Uterus (tissue), 4 donors: ENCODE measurements at places on chromosomes 3 and 15.

GRCh38 chr3:12458901-12459300 is 25.4 kb upstream of the TSEN2 start:
- no peak for DNase-seq

- DNase-seq: no peak
These were observed 72.6 kb downstream of the NPTN start for GRCh38 chr15:73560501-73561117.

DNA sequence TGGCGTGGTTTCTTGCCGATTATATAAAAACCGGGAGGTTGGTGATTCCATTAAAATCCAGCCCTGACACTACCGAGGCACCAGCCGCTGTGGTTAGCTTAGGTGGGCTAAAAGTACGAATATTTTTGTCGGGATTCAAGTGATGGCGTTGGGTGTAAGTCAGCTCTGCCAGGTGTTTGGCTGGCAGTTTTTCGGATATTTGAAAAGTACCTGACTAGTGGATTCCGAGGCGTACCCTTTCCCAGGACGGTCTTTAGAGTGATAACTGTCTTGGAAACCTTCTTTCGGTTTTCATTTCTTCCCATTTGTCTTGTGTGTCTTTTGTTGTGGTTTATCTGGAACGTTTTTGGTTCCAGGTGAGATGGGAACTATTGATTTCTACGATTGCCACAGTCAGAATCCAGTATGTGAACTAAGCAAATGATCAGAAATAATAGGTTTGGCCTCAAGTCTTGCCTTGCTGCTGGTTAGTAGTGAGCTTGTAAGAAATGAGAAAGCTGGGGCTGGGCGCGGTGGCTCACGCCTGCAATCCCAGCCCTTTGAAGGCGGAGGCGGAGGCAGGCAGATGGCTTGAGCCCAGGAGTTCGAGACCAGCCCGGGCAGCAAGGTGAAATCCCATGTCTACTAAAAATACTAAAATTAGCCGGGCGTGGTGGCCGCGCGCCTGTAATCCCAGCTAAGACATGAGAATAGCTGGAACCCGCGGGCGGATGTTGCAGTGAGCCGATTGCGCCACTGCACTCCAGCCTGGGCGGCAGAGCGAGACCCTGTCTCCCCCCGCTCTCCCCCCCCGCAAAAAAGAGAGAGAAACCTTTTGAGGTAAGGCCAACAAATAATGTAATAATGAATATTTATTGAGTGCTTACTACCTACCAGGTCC is 1.4 kb downstream of the FYTTD1 start:
- peak; percentile 71 for DNase-seq

DNA sequence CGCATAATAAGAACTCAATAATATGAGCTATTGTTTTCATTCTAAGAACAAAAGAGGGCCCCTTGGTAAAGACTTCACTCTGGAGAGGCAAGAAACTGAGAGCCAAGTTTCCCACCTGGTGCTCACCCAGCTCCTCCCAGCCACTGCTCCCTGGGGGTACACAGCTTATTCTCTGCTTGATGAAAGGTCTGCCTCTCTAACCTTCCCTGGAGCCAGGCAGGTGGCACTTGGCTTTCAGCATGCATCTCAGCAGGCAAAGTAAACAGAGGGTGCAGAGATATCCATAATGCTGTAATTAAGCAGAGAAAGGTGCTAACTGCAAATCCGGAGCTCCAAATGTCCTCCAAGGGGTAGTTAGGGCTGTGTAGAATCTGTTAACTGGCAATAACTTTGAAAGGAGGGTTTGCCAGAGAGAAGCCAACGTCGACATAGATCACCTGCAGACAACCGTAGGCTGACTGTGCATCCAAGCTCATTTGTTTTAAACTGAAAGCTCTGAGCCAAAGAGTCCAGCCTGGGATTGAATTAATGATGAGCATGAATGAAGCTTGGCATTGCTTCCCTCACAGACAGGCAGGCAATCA is 159.6 kb upstream of the PROK2 start:
- DNase-seq: no peak

DNA sequence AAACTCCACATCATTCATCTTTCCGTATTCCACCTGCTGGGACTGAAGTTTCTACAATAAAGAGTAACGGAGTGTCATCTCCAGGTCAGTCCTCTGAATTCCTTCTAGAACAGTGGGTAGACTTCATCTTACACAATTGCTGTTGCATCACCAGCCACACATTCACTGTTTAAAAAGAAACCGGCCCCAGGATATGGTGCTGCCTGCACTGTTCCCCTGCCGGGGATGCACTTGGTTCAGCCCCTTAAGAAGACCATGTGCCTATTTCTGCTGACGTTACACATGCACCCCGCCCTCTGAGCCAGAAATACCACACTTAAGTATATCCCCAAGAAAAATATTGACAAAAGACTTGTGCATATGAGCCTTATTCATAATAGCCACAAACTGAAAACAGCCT is 233.4 kb downstream of the FEZF2 start:
- DNase-seq: no peak

- no peak for DNase-seq
These were observed 140.9 kb downstream of the RPLP1 start for GRCh38 chr15:69593488-69593887.

GRCh38 chr3:149453140-149453805 is 21.2 kb upstream of the TM4SF4 start:
- no peak for DNase-seq

DNA sequence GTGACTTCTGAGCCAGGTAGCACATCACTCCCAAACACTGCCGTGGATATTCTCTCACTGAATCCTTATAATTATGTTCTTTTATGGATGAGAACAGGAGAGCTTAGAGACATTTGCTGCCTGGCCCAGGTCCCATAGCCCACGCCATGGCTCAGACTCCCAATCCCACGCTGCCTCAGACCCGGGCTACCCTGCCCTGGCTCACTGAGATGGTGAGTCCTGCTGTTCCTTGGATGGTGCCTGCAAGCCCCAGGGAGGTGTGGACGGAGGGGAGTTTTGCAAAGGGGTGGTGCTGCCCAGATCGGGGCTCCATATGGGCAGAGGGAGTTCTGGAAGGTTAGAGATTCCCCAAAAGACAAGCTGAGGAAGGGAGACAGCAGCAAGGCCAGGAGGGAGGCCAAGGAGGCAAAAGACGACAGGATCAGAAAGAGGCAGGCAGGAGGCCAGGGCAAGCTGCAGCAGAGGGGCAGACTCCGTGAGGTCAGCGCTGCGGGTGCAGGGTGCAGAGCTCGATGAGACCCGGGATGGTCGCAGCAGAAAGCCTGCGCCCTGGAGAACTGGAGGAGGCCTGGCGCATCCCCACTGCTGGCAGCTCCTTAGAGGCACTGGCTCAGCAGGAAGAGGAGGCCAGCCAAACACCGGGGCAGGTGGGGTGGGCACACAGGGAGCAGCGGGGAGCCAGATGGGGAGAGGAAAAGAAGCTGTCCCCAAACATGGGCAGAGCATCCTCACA is 95.7 kb upstream of the ALDH1A3 start:
- DNase-seq: peak; percentile 2

DNA sequence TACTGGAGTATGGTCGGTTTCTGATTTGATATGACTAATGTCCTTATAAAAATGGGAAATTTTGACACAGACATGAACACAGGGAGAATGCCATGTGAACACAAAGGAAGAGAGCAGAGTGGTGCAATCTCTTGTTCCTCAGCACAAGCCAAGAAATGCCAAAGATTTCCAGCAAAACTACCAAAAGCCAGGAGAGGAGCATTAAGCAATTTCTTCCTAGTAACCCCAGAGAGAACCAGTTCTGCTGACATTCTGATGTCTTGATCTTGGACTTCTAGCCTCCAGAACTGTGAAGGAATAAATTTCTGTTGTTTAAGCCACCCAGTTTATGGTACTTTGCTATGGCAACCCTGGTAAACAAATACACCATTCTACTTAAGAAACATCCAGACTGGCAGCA is 227.8 kb upstream of the MRPL3 start:
- DNase-seq: no peak

- DNase-seq: no peak
These were observed 9.8 kb downstream of the ISG20 start for GRCh38 chr15:88648357-88649214.

- no peak for DNase-seq
These were observed 3.0 kb downstream of the SEC13 start for GRCh38 chr3:10317961-10318350.

DNA sequence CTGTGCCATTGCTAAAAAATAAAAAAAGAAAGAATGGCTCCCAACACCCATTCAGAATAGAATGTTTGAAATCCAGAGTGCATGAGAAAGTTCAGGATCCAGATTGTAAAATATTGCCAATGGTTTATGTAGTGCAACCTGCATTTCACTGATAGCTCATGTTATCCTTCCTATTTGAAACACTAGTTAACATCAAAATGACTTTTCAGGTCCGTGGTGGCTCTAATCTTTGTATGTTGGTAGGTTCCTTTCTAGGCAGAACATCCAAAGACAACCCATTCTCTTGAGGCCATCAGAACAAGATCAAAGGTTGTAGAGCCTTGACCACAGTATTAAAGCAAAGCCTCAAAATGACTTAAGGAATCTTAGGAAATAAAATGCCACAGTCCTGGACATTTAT is 51.0 kb downstream of the PLCL2 start:
- no peak for DNase-seq
